ENCODE measurements at places on chromosomes 13 and 19.

DNA sequence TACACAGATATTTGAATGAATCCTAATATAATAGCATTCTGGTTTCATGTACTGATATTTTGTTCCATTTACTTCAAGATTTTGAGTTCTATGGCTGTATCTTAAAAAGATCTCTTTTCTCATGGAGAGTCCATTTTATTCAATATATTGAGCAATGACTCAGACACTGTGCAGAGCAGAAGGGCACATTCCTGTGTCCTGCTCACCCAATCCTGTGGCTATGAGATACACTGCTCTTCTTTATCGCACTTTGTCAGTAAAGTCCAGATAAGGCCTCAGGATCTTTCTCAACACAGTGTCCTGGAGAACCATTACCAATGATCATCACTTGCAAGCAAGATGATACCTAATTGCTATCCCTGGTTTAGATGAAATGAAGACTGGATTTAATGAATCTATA, 155.0 kb downstream of the CYSLTR2 start:
- no peak for DNase-seq

- DNase-seq, result no peak
Observed at GRCh38 chr19:29576761-29577648, 29.1 kb upstream of the POP4 start.

GRCh38 chr19:11530432-11530831, 1.5 kb upstream of the ECSIT start:
- no peak for DNase-seq

GRCh38 chr13:103009051-103009840, 57.0 kb downstream of the SLC10A2 start:
- no peak for DNase-seq

DNA sequence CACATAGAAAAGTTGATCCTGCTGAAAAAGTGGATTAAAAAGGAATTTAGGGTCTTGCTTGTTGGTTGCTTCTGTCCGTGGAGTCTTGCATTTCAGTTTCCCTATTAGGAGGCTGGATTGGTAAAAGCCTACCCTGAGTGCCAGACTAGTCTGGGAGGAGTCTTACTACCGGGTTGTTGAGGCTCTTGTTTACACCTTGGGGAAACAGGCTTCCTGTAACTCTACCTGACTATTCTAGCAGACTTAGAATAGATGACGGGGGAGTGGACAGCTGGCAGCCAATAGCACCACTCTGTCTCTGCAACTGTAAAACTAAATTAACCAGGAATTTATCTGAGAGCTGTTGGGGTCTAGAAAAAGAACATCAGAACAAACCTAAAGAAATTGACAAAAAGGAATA, 11.3 kb upstream of the MPHOSPH8 start:
- no peak for DNase-seq
